Pulmonary artery endothelial cell (primary cell): ENCODE measurements at places on chromosomes 3 and 15. TPM values are rescaled to one million over a fixed set of nuclear protein-coding genes. Genes with fewer than 3 reads are reported as not detected.

DNA sequence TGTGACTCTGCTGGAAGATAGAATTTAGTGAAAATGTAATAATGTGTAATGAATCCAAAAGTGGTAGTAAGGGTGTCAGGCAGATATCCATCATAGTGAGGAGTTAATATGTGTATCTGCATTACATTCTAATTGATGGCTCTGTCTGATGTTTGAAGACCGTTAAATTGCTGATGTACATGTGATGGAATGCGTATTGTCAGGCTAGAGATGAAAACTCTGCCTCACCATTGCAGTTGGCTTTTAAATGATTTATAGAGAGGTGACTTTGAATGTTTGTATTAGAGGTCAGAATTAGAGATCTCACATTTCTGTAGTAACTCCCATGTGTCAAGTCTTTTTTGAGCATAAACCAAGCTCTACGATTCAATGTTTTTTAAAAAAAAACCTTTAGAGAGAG is 234.6 kb downstream of the NAALADL2 start:
- no peak for DNase-seq

GRCh38 chr3:49899815-49900214 is 3.9 kb downstream of the MST1R start:
- no peak for DNase-seq

The EPHB1 gene
- 0.33 and 0.78 TPM in 2 replicates for total RNA-seq

- DNase-seq: no peak
Measured at GRCh38 chr15:71713191-71713809, 97.1 kb upstream of the NR2E3 start.

The CASR gene
- total RNA-seq: not detected in 2 replicates

The TRH gene
- not detected in 2 replicates for total RNA-seq

DNA sequence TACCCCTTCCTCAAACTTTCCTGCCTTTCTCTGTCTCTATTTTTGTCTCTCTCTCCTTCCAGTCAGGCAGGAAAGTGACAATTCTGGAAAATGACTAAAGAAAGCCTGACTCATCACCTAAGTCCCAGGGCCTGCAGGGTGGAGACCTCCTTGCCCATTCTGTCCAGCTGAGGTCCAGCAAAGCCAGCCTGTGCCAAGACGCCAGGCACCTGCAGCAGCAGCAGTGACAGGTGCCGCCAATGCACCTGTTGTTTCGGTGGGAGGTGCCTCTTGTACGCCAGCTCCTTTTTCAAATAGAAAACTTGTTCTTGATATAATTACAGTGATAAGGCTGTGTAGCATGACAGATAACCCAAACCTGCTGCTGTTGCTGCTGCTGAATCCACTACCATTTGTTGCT is 501.3 kb downstream of the NTRK3 start:
- no peak for DNase-seq

- no peak for DNase-seq
Measured at GRCh38 chr3:186849374-186849975, 7.0 kb downstream of the ADIPOQ start.

- DNase-seq: no peak
Measured at GRCh38 chr3:115111632-115112031, 35.5 kb downstream of the ZBTB20 start.

DNA sequence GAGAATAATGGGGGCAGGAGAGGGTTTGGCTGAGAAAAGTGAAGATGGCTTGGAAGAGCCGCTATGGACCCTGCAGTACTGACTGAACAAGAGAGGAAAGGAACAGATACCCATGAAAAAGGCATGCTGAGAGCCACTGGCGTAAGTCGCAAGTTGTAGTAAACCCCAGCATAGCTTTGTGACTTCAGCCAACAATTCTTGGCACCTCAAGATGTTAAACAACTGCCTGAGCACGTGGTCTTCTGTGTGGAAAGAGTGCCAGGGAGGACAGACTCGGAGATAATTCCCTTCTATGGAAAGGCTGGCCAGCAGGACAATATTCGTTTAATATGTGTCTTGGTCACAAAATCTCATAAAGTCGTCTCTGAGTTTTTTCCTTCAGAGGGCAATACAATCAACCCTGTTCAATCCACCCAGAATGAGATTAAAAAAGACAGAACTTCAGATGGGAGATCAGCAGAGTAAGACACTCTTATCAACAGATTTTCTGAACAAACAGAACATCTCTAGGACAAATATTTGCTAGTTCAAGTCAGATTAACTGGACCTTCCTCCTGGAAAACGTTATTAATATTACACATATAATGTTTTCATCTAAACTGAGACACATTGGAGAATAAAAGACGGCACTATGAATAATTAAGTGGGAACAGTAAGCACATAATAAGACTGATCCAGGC is 49.2 kb downstream of the NEK10 start:
- DNase-seq: no peak

GRCh38 chr3:53223025-53223424 is 32.8 kb downstream of the TKT start:
- DNase-seq: no peak

DNA sequence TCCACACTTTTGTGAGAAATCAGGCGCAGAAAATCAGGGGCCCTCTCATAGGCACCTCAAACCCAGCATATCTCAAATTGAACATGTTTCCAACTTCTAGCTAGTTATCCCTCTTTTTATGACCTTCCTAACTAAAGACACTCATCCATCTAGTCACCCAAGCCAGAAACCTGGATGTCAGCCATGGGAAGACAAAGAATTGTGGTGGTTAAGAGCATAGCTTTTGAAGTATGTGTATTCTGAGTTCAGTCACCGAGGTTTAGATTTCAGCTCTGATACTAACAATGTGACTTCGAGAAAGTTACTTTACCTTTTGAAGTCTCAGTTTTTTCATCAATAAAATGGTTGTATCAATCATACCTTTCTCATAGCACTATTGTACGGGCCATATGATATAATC is 495.5 kb downstream of the NLGN1 start:
- DNase-seq: no peak

The PRKCI gene
- total RNA-seq: 31.6 and 39.5 TPM in 2 replicates

- no peak for DNase-seq
Measured at GRCh38 chr3:133007601-133008000, 30.6 kb upstream of the TMEM108 start.

DNA sequence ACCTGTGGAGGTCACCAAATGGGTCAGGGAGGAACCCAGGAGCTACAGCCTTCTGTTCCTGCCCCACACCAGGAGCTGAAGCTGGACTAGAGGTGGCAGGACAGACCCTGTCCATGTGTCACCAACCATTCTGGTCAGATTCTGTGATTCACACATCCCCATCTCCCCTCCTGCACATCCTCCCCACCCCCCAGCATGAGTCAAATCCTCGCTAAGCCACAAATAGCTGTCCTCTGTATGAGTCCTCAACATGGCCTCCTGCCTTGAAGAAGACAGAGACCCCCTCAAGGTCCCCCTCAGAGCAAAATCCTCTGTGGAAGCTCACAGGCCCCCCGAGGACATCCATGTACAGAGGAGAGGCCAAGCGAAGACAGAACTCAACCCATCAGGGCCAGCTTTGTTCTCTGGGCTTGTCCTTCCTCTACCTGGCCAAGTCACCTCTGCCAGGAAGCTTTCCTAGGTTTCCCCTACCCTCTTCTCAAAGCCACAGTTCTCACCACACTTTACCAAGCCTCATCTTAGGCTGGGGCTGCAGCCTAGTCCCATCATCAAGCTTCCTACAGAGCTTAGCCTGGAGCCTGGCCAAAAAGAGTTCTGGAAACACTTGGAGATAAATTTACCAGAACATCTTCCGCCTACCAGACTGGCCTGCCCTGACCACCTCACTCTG is 17.1 kb downstream of the CACNA2D2 start:
- no peak for DNase-seq

DNA sequence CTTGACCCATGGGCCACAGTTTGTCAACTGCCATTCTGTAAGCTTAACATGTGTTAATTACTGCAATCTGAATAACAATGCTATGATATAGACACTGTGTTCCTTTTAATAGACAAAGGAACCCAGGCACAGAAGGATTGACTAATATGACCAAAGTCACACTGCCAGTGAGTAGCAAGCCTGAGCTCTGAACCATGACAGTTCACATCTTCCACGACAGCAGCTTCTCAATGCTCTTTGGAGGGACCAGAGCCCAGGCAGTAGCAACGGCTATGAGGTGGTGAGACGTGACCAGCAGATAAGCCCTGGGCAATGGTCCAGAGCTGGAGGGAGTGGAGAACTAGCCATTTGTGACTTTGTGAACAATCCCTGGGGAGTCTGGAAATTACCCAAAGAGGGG is 19.4 kb downstream of the CA12 start:
- no peak for DNase-seq

DNA sequence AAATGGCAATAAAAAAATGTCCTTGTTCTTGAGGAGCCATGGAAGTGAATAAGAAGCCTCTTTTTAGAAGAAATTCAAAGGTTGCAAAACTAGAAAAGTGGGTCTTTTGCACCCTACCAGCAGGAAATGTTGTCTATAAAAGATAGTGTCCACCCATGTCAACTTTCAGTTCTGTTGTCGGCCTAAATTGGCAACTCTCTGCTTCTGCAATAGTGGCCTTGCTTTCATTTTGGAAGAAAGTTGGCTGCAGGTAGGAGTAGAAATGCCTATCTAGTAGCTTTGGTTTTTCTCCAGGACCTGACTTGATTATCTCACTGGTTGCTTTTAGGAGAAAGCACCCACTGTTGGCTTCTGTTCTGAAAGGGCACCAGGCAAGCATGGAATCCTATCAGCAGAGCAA is 85.4 kb downstream of the TMEM108 start:
- DNase-seq: no peak

GRCh38 chr3:129439817-129440617 is at the start of the genes IFT122 and MBD4:
TSS of gene IFT122 (plus strand) at chr3:129440224. CDS start at chr3:129440331, 107 bp downstream.
TSS of gene MBD4 (minus strand) at chr3:129439948. CDS start at chr3:129439833, 115 bp downstream.
- DNase-seq: peak; percentile 98

- peak; percentile 81 for DNase-seq
Measured at GRCh38 chr3:185733980-185734724, 90.7 kb downstream of the IGF2BP2 start.

GRCh38 chr15:74387141-74387541 is 19.7 kb upstream of the CYP11A1 start:
- DNase-seq: no peak

- DNase-seq: no peak
Measured at GRCh38 chr3:134798681-134799311, 3.7 kb downstream of the EPHB1 start.

GRCh38 chr15:48984811-48985352 is 21.2 kb upstream of the SHC4 start:
- DNase-seq: no peak

GRCh38 chr3:181724192-181724965 is 12.7 kb downstream of the SOX2 start:
- no peak for DNase-seq

GRCh38 chr3:94307588-94307987 is 244.7 kb downstream of the NSUN3 start:
- DNase-seq: no peak

DNA sequence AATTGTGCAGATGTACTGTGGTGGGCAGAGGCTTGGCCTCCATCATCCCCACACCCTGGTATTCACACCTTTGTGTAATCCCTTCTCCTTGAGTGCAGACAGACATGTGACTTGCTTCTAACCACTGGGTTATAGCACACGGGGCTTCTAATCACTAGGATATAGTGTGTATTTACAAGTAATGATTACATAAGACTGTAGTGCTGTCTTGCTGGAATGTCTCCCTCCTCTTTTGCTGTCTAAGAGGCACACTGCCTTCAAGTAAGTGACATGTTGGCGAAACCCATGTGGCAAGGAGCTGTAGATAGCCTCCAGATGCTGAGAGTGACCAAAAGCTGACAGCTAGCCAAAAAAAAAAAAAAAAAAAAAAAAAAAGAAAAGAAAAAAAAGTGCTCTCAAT is 542.7 kb upstream of the MDFIC2 start:
- DNase-seq: no peak

- DNase-seq: no peak
Measured at GRCh38 chr3:66203275-66203674, 17.5 kb upstream of the SLC25A26 start.

The ACVR2B gene
- 3.3 and 4.2 TPM in 2 replicates for total RNA-seq

GRCh38 chr15:85496551-85497171 is 116.3 kb downstream of the AKAP13 start:
- no peak for DNase-seq

DNA sequence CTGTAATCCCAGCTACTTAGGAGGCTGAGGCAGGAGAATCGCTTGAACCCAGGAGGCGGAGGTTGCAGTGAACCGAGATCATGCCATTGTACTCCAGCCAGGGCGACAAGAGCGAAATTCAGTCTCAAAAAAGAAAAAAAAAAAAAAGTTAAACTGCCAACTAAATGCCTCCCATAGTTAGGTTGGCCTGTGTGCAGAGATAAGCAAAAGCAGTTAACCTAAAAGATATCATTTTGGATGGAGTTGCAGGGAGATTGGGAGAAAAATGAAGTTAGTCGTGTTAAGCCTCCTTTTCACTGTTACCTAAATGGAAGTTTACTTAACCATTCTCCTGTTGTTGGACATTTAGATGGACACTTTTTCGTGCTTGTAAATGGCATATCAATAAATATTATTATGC is 11.4 kb upstream of the FETUB start:
- no peak for DNase-seq

The BUB1B gene
- 26.8 and 51.2 TPM in 2 replicates for total RNA-seq

The TGM5 gene
- total RNA-seq: not detected in 2 replicates

- no peak for DNase-seq
Measured at GRCh38 chr15:25800761-25801515, 62.2 kb downstream of the ATP10A start.

The GOLGA6A gene
- total RNA-seq: not detected in 2 replicates

DNA sequence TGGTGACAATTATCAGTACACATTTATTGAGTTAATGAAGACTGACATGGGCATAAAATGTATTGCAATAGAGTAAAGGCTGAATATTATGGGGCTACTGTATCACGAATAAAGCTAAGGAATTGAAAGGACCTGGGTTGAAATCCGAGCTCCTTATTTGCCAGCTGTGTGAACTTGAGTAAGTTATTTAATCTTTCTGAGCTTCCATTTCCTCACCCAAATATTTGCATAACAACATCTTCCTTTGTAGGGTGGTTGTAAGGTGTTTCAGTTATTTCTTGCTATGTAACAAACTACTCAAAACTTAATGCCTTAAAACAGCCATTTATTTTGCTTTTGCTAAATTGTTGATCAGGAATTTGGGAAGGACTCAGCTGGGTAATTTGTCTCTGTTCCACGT is 111.1 kb upstream of the TSC22D2 start:
- DNase-seq: no peak

GRCh38 chr15:73710321-73710720 is 26.1 kb downstream of the CD276 start:
- no peak for DNase-seq

GRCh38 chr3:60339304-60339703 is 911.9 kb downstream of the FHIT start:
- DNase-seq: no peak

The KIF7 gene
- total RNA-seq: 7.5 and 10.9 TPM in 2 replicates

- no peak for DNase-seq
Measured at GRCh38 chr3:169548194-169548593, 115.3 kb downstream of the MECOM start.

- no peak for DNase-seq
Measured at GRCh38 chr3:70108072-70108471, 108.5 kb downstream of the SAMMSON start.

The HAPLN3 gene
- 15.5 and 35.9 TPM in 2 replicates for total RNA-seq

The FBXW12 gene
- 0.13 TPM in 1 of 2 replicates, not detected in the other for total RNA-seq

DNA sequence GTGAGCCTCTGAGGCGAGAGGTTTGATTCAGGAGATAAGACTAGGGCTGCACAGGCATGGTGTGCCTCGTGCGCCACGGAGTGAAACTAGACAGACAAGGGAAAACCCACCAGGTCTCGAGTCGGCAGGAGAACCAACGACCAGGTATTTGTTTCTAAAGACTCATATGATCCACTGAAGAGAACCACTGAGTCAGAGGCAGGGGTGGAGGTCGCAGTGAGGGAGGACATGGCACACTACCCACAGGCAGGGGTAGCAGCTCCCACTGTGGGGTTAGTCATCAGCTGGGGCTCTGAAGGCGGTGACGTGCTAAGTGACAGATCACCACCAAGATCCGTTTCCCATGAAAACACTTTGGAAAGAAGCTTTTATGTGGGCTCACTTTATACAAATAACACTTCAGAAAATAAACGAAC is 45.7 kb downstream of the CHSY1 start:
- DNase-seq: peak; percentile 36

The CNTN4 gene
- total RNA-seq: not detected in 2 replicates
